ENCODE measurements at places on chromosomes 7 and 10.

DNA sequence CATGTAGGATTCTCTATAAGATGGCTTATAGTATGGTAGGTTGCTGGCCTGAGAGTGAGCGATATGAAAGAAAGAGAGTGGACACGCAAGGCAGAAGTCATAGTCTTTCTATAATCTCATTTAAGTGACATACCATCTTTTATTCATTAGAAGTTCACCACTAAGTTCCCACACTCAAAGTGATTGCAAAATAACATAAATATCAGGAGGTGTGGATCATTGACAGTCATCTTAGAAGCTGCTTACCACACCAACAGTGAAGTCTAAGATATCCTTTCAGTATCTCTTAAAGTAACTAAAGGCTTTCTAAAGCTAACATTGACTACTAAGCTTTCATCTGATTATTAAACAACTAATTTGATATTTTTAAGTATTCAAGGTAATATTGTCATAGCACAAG lies 36.9 kb upstream of the GNAI1 start:
- DNase-seq = no peak

- no peak for DNase-seq
Measured at GRCh38 chr10:8301831-8302230, 247.3 kb downstream of the GATA3 start.

GRCh38 chr10:80460399-80461207 lies 6.5 kb downstream of the TSPAN14 start:
- DNase-seq = no peak

GRCh38 chr7:134875867-134876266 lies 96.4 kb downstream of the CALD1 start:
- DNase-seq = no peak
